HS-27A (cell line): ENCODE measurements at places on chromosomes 1 and 21.

- DNase-seq = no peak
These were observed 25.3 kb upstream of the ABCA4 start for GRCh38 chr1:94146273-94146672.

- DNase-seq = peak; percentile 65
These were observed 132.0 kb downstream of the FOXD2 start for GRCh38 chr1:47569681-47570470.

- no peak for DNase-seq
These were observed 163.6 kb downstream of the PLPP3 start for GRCh38 chr1:56415720-56416119.

DNA sequence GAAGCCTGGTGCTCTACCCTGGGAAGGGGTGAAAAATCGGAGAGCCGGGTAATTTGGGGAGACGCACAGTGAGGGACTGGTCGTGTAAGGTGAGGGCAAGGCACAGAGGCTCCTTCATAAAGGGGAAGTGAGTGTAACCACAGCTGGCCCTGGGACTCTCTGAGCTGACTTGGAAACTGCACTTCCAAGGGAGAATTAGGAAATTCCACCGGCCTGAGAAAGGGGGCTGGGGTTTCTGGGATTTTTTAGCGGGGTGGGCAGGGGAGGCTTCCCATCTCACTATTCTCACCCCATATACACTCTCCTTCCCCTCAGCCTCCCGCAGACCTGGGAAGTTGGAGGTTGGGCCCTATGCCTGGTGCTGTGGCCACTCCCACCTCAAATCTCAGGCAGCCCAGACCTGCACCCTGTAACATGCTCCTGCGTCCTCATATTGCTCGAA is 88.3 kb upstream of the IPO9 start:
- DNase-seq = no peak

DNA sequence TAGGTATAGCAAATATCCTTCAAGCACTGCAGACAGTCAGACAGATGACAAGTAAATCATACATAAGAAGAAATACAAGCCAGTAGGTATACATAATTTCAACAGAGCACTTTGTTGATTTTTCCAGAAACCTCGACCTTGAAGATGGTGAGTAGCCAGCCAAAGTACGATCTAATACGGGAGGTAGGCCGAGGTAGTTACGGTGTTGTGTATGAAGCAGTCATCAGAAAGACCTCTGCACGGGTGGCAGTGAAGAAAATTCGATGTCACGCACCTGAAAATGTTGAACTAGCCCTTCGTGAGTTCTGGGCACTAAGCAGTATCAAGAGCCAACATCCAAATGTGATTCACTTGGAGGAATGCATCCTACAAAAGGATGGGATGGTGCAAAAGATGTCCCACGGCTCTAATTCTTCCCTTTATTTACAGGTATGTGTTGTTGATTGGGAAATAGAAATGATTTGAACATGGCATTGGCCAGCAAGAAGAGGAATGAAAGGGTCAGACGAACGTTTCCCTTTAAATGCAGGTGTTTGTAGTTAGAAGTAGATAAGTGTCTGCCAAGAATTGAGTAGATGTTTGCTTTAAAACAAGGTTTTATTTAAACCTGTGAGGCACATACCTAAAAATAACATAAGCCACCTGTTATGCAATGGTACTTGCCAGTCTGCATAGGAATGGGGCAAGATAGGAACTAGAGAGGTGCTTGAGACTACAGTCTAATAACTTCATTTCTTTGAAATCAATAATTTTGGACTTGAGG is 2.7 kb downstream of the PDIK1L start:
- no peak for DNase-seq

GRCh38 chr1:181981821-181982220 is 79.7 kb downstream of the ZNF648 start:
- no peak for DNase-seq
